ENCODE measurements at places on chromosomes 2 and 18.
A peak's percentile ranks its signal among the peaks of the same experiment; 100 is the strongest.

DNA sequence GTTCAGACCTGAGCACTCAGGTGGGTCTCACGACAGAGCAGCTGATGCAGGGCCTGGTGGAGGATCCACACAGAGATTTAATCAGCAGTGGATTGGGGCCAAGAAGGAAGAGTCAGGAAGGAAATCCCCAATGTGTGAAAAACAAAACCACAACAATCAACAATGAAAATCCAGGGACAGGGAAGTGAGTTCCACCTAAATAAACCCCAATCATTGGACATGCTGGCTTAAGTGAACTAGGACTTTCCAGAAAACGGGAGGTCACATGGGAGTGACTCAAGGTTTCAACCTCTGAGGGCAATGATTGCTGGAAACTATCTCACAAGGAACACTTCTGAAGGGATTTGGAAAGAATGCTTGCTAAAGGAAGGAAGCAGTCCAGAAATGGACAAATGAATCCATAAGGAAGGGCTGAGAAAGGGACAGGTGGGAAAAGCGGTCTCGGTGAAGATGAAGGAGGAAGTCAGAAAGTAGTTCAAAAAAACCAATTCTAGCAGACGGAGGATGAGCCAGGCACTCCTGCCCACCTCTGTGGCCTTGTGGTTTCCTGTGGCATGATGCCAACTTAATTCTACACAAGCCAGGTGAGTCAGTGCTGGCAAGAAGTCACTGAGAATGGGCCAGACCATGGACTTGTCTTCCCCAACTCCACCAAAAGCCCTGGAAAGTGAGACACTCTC lies 15.4 kb upstream of the XDH start:
- no peak for DNase-seq

GRCh38 chr18:61132031-61132430 lies 201.2 kb upstream of the CDH20 start:
- no peak for DNase-seq

DNA sequence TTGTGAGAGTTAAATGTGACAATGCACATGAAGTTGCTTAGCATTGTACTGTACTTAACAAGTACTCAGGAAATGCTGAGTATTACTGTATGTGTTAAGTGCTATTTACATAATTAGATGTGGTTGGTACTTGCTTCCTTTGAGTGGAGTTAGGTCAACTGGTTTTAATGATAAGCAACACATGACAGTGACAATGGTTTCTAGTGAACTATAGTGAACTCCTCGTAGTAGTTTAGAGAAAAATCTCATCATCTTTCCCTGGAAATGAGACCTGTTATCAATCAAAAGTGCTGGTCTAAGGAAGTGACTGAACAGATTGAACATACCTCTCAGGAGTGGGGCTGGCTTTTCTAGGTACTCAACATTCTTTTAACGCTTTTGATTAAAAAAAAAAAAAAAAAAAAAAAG lies 29.2 kb upstream of the ZDBF2 start:
- DNase-seq = no peak

GRCh38 chr2:78465707-78466106 lies 559.8 kb upstream of the REG3G start:
- DNase-seq = no peak

- no peak for DNase-seq
Measured at GRCh38 chr18:3411854-3412268, 38.1 kb upstream of the TGIF1 start.

GRCh38 chr2:130371723-130372054 lies 15.8 kb downstream of the PTPN18 start:
- no peak for DNase-seq

DNA sequence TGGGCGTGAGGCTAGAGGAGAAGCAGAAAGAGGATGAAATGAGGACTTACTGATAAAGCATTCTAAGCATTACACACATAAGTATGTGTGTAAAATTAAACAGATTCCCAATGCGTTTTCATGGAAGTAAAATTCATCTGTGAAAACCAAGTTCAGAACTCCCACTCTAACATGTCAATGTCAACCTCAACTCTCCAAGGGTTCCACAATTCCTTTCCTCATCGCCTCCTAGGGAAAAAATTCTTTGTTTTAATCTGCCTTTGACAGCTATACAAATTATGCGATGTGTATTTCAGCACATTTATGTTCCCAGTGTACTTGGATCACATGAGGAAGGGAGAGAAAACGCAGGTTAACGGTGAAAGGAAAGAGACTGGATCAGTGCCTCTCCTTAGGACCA lies 76.6 kb downstream of the CLIP4 start:
- DNase-seq = no peak

DNA sequence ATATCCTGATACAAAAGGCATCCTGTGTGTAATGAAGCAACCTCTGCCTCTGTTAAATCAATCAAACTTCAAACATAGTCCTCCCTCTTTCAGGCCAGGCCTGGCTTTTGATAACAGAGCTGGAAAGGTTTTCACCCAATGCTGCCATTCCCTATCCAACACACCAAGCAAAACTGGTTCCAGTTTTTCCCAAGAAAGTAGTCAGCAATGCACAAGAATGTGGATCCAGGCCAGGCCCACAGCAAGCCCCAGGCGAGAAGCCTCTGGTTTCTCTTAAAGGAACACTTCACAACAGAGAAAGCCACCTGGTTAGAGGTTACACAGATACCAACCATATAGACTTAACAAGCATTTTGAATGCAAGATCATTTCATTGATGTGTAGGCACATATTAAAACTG lies 49.2 kb upstream of the CCDC150 start:
- DNase-seq = no peak

DNA sequence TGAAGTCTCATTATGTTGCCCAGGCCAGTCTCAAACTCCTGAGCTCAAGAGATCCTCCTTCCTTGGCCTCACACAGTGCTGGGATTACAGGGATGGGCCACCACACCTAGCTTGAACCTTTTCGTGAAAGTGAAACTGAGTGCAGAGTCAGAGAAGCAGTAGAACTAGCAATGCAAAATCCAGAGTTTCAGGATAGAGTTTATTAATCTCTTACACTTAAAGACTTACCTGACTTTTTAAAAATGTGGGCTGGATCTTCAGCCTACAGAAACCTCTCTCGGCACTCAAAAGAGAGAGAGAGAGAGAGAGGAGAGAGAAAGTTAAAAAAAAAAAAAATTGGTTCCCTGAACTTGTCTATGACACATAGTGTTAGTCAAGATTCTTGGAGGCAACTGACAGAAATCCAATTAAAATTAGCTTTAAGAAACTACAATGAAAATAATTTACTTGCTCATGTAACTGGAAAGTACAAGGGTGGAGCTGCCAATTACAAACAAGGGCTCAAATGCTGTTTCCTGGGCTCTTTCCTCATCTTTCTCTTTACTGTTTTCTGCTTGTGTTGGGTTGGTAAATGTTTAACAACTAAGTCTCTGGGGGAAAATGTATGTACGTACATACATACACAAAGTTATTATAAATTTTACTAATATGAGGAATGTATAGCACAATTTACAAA lies 98.1 kb upstream of the CERS6 start:
- DNase-seq = no peak

DNA sequence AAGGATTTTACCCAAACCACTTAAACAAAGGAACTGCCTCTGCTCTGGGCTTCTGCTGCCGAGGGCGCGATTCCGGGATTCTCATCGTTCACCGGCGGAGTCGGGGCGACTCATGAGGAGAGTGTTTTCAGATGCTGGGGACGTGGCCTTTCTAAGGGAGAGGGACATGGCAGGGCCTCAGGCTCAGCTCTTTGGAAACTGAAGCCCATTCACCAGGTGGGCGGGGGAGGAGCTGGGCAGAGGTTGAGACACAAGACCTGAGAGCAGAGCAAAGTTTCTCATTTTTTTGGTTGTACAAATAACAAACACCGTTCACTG lies 29.8 kb downstream of the NFATC1 start:
- DNase-seq = no peak

- DNase-seq = no peak
Measured at GRCh38 chr2:172328103-172328841, 99.1 kb upstream of the ITGA6 start.

GRCh38 chr2:221334481-221335218 lies 237.5 kb downstream of the EPHA4 start:
- no peak for DNase-seq

DNA sequence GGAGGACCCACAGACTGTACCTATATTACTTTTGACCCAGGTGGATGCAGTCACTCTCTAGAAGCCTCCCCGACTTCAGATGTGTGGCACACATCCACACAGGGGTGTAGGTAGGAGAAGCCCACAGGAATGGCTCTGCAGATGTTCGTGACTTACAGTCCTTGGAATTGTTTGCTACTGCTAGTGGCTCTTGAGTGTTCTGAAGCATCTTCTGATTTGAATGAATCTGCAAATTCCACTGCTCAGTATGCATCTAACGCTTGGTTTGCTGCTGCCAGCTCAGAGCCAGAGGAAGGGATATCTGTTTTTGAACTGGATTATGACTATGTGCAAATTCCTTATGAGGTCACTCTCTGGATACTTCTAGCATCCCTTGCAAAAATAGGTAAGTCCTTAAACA lies 605 bp downstream of the SLC9A4 start:
- DNase-seq = no peak

- no peak for DNase-seq
Measured at GRCh38 chr2:234632527-234633391, 135.9 kb upstream of the ARL4C start.

DNA sequence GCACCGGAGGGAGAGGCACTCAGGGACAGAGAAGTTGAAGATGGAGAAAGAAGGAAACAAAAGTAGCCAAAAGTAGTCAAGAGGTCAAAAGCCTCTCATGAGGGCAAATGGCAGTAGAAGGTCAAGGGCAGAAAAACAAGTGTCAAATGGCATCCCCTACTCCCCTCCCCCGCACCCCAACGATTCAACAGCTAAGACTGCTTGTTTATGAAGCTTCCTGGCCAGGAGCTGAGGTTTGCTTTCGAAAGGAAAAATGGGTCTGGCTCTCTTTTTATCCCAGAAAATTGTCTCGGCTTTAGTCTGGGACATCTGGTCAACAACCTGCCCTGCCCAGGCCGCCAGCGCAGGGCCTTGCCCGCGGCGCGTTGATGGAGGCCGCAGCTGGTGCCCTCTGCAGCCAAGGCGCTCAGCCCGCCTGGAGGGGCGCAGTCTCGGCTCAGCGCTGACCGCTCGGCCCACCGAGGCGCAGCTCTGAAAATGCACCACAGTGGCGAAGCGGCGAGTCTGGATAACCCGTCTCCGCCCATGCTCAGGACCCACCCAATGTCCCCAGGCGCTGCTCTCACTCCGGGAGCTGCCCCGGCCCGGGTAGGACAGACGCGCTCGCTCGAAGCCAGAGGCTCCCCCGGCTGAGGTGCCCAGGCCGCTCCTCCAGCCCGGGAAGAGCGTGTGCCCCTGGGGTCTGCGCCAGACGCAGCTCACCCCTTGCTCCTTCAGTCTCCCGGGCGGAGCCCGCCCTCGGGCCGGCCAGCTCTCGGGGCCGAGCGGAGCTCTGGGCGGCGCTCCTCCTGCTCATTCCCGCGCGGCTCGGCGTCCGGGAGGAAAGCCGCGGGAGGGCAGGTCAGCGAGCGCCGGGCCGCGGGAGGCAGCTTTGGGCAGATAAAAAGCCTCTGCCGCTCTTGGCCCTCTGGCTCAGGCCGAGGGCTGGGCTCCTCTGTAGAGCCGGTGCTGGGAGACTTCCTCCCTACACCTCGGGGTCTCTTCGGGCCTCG lies 1.8 kb upstream of the TBR1 start:
- DNase-seq = no peak

GRCh38 chr2:20307311-20307710 lies 43.3 kb downstream of the PUM2 start:
- no peak for DNase-seq

DNA sequence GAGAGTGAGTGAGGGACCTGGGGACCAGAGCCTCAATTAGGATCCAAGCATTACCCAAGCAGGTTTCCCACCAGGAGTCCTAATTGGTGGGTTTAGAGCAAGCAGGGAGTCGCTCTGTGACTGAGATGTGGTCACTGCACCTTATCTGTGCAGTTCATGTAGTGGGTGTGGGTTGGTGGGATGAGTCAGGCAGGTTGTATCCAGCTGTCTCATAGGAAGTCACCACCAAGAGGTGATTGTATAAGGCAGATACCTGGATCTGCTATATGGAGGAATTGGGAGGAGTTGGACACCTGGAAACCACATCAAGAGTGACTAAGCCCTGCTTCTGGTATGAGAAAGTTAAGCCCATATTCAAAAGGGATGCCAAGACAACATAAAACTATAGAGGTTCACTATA lies 106.8 kb downstream of the ARHGAP28 start:
- DNase-seq = no peak

- no peak for DNase-seq
Measured at GRCh38 chr2:41142478-41142877, 690.6 kb upstream of the SLC8A1 start.

- DNase-seq = no peak
Measured at GRCh38 chr2:239519089-239519920, 118.5 kb upstream of the HDAC4 start.

DNA sequence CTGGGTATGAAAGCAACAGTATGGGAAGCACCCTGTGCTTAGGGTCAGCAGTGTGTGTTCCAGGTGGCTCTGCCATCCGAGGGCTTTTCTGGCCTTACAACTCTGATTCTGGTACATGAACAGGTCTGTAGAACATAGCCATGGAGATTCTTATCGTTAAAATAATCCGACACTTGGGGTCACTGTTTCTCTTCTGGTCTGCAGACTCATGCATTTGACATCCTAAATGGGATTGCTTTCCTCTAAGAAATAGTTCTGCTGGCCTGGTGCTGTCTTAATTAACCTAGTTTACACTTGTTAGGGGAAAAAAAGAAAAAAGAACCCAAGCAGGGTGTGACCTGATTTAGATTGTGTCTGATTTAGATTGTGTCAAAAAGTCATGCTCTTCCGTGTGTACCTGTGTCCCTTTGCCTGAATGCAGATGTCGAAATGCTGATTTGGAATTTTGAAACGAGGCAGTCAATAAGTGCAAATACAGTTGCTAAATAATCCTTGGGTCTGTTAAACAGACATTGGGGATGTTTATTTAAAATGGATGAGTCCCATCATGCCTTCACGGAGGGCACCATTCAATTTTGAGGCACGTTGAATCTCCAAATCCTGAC lies 59.6 kb downstream of the TRPM8 start:
- peak; percentile 23 for DNase-seq

DNA sequence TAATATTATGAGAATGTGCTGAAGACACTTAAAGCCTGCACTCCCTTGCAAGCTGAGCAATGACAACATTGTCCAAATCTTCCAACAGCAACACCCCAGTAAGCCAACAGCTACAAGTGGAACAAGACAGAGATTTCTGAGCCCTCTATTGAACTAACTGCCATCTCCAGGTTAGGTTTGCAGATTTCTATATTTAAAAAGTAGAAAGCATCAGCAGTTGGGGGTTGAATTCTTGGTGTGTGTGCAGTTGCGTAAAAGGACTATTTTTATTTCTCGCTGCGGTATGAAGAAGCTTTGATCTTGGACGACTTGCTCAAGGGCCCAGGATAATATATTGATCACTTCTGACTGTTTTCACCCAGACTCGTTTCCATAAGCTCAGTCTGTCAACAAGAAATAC lies 106.2 kb upstream of the ZFP36L2 start:
- DNase-seq = no peak

GRCh38 chr18:79519751-79520477 lies 124.2 kb downstream of the NFATC1 start:
- no peak for DNase-seq

Data from NCI-H1105 (cell line).